ENCODE measurements at places on chromosomes 7 and 10.

GRCh38 chr10:48768144-48768766, 83.6 kb downstream of the WDFY4 start:
- DNase-seq = no peak

- DNase-seq = no peak
Measured at GRCh38 chr7:47807756-47808155, 140.5 kb downstream of the PKD1L1 start.

DNA sequence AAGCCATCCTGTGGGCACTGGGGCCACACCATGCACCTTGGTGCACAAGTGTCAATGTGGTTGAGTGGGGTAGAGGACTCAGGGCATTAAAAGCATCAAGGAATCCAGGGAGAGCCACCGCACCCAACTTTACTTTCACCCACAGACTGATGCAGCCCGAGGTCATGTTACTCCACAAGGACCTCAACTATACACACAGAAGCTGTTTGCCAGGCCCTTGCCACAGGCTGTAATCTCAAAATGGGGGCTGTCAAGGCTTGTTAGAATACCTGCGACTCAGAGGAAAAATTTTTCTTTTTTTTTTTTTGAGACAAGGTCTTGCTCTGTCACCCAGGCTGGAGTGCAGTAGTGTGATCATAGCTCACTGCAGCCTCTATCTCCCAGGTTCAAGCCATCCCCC, 26.5 kb upstream of the KCTD7 start:
- DNase-seq = no peak

GRCh38 chr7:36062154-36062815, 90.8 kb upstream of the EEPD1 start:
- no peak for DNase-seq

DNA sequence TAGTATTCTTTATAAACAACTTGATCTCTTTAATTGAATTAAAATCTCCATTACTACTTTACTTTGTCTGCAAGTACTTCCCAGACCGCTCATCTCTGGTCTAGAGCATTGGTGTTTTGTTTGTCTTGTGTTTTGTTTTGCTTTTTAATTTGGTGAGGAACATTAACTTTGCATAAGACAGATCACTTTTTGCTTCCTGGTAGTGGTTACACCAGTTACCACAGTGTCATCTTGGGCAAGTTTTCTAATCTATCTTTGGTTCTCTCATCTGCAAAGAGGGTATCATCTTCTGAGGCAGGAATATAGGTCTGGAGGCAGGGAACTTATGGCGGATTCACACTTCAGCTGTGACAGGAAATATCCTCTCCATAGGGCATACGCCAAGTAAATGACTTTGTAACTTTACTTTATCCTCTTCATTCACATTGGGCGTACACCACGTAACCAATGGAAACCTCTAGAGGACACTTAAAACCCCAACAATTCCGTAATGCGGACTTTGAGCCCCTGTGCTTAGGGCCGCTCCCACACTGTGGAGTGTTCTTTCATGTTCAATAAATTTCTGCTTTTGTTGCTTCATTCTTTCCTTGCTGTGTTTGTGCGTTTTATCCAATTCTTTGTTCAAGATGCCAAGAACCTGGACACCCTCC, 83.2 kb upstream of the JAZF1 start:
- DNase-seq = no peak

GRCh38 chr10:48215486-48216203, 58.9 kb downstream of the FRMPD2 start:
- peak; percentile 3 for DNase-seq

DNA sequence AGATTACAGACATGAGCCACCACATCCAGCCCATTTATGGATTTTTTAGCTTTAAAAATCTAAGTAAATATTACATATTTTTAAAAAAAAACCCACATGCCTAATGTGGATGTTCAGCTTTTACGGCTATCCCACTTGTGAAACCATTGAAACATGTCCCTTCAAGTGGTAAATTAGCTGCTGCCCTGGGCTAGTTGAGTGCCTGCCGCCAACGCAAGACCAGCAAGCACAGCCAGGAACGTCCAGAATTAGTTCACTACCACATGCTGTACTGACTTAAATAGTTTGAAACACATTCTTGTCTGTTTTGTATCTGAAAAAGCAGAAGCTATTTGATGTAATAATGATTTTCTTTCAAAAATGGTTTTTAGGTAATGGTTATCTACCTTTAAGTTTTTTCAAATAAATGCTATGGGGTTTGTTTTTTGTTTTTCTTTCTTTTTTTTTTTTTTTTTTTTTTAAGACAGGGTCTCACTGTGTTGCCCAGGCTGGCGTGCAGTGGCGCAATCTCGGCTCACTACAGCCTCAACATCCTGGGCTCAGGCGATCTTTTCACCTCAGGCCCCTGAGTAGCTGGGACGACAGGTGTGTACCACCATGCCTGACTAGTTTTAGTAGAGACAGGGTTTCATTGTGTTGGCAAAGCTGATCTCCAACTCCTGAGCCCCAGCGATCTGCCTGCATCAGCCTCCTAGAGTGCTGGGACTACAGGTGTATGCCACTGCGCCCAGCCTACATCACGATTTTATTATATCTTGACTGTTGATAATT, 57.0 kb downstream of the KLRG2 start:
- DNase-seq = no peak

DNA sequence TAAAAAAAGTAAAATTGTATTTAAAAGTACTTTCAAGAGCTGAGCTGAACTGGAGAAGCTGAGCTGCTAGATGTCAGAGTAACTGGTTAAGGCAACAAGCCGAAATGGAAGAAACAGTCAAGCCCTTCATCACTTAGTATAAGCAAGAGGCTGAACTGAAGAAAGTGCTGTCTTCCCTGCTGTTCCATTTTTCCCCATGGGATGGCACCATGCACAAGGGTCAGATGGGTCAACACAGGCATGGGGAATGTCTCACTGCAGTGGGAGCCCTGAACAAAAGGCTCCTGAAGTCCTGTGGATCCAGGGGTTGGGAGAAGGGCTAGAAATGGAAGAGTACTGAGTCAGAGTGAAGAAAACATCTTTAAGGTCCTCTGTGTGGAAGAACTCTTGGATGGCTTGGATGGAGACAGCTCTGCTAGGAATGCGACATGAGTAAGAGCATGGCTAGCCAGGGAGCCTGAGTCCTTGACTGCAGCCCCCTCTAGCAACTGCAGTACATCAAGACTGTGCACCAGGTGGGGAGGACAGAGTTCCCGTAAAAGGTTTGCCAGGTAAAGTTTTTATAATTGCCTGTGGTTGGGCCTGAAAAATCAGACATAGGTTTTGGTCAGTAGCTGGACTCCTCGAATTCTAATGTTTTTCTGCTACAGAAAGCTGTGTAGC, 348.3 kb downstream of the GPR158 start:
- DNase-seq = no peak

DNA sequence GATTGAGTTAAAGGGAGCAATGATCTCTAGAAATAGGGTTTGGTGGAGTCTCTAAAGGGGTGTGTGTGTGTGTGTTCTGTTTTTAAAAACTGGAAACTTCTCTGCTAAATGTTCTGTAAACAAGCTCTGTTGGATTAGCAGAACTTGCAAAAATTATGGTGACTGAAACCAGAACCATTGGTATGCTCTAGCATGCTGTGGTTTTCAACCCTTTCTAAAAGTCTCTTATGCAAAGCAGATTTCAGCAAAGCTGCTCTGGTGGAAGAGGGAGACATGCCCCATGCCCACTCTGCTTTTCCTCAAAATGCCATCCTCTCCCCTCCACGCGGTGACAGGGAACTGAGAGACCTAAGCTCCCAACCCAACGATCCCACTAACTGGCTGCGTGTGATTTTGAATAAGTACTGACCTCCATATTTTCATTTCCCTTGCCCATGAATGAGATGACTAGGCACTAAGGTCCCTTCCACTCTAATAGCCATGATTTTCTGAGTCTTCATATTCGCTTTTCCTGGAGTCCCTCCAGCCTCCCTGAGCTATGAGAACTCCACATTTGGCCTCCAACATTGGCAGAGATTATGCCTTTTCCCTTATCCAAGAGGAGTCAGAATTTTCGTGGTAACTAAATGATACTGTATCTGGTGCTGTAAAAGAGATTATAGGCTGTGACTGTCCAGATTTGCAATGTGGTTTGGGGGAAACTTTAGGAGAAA, 117.3 kb upstream of the PALS2 start:
- DNase-seq = no peak

Data from non-pigmented ciliary epithelial cell (primary cell).